NCI-H510A treated with DMSO at 0.1 percent for 48 hours (cell line): ENCODE measurements at places on chromosomes 4 and X.

DNA sequence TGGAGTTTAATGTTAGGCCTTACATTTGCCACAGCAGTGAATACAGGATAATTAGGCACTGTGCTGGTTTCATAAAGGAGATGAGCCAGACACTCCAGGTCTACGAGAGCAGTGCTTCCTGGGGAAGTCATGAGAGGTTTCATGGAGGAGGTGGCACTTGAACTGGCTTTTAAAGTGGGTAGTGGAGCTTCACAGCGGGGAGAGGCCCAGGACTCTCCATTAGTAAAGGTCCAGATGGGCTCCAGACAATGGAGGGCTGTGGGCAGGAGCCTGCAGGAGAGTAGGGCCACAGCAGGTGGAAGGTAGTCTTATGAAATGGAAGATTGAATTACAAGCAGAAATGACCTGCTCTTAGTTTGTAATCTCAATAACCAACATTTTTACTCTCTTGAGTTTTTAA, 29.0 kb downstream of the CLDN22 start:
- DNase-seq = peak; percentile 24

DNA sequence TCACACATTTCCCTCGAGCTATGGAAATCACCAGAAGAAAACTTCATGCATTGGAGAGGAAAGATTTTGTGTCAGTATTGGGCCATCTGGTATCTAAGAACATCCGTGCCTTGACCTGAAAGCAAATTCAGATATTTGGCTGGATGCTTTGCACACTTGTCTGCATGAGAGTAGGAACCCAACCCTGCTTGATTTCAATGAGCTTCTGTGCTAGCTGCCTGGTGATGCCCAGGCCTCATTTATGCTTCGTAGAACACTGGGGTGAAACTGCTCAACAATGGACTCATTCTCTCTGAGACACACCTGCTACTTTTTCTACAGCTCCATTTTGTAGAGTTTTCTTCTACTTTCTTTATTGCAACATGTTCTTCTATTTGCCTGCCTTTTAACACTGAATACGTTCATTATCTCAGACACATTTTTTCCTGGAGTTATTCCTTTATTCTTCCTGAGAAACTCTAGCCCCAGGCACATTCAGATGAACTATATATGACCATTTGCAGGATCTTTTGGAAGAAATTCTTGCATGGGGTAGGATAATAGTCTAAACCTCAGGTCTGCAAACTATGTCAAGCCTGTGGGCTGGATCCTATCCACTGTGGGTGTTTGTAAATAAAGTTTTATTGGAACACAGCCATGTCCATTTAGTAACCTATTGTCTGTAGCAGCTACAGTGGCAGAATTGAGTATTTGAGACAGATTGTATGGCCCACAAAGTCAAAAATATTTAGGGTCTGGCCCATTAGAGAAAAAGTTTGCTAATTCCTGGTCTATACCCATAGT, 83.8 kb upstream of the CLCN4 start:
- no peak for DNase-seq

GRCh38 chrX:82734140-82734539, 774.0 kb upstream of the POU3F4 start:
- no peak for DNase-seq

DNA sequence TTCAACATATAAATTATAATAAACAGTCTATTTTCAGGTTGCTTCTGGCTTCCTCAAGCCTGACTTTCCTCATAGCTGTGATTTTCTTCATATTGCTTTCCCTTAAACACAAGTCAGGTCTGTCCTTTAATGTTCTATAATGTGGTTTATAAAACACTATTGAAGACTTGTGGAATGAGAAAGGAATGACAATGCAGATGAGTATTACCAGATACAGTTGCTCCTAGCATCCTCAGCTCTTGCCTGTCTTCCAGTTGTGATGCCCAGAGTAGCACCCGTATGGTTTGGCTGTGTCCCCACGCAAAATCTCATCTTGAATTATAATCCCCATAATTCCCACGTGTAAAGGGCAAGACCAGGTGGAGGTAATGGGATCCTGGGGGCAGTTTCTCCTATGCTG, 265.7 kb upstream of the BOD1L1 start:
- DNase-seq = no peak

- no peak for DNase-seq
Observed at GRCh38 chrX:15016051-15016450, 142.8 kb downstream of the MOSPD2 start.

DNA sequence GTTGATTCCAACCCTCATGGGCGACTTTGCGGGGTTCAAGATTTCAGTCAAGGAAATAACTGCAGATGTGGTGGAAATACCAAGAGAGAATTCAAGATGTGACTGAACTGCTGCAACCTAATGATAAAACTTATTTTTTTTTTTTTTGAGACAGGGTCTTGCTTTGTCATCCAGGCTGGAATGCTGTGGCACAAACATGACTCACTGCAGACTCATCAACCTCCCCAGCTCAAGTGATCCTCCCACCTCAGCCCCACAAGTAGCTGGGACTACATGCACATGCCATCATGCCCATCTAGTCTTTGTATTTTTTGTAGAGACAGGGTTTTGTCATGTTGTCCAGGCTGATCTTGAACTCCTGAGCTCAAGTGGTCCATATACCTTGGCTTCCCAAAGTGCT, 19.5 kb upstream of the WDFY3 start:
- DNase-seq = no peak

- no peak for DNase-seq
Observed at GRCh38 chr4:184617600-184618196, 31.5 kb downstream of the CASP3 start.

GRCh38 chrX:13428053-13428786, 108.4 kb upstream of the ATXN3L start:
- DNase-seq = no peak

GRCh38 chr4:152485726-152486276, 50.1 kb downstream of the FBXW7 start:
- peak; percentile 22 for DNase-seq

- DNase-seq = no peak
Observed at GRCh38 chr4:152289941-152290340, 246.0 kb downstream of the FBXW7 start.

DNA sequence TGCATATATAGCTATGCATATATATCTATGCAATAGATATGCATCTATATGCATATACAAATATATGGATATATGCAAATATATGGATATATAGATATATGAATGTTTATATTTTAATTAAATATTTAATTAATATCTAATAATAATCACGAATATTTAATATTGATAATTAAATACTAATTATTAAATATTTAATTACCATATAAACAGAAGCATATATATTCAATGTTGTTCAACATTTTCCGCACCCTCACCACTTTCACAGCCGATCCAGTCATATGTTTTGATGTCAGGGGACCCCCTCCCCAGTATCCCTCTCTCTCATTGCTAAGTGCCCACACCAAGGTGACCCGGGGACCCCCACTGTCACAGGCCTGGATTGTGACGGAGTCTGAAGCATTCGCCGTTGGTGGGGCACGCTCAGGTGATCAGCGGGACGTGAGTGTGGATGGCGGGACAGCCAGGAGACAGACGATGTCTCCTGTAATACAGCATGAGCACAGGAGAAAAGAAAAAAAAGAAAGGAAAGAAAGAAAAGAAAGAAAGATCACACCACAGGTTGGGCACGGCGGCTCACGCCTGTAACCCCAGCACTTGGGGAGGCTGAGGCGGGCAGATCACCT, 199.7 kb downstream of the CRLF2 start:
- no peak for DNase-seq

DNA sequence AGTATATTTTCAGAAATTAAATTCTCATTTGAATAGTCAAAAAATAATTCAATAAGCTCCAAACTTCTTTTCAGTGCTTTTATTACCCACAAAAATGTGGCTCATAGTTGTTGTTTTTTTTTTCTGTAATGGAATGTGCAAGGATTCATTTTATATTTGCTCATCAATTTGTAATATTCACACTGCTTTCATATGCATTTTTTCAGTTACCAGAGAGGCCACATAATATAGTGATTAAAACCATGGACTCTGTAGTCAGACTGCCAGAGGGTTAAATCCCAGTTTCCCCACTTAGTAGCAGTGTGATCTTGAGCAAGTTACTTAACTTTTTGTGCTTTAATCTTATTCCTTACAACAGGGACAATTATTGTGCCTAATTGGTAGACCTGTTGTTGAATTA, 64.5 kb downstream of the FAM9B start:
- DNase-seq = no peak

- no peak for DNase-seq
Observed at GRCh38 chr4:77229433-77229832, 72.4 kb downstream of the CCNG2 start.

- DNase-seq = no peak
Observed at GRCh38 chr4:112973750-112974251, 75.7 kb upstream of the ANK2 start.

DNA sequence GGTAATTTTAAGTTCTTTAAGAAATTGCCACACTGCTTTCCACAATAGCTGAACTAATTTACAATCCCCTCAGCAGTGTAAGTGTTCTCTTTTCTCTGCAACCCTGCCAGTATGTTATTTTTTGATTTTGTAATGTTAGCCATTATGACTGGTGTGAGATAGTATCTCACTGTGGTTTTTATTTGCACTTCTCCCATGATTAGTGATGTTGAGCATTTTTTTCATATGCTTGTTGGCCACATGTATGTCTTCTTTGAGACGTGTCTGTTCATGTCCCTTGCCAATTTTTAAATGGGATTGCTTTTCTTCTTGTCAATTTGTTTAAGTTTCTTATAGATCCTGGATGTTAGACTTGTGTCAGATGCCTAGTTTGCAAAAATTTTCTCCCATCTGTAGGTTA, 86.1 kb downstream of the BMP3 start:
- no peak for DNase-seq

- no peak for DNase-seq
Observed at GRCh38 chrX:130885996-130886395, 17.0 kb downstream of the ENOX2 start.

DNA sequence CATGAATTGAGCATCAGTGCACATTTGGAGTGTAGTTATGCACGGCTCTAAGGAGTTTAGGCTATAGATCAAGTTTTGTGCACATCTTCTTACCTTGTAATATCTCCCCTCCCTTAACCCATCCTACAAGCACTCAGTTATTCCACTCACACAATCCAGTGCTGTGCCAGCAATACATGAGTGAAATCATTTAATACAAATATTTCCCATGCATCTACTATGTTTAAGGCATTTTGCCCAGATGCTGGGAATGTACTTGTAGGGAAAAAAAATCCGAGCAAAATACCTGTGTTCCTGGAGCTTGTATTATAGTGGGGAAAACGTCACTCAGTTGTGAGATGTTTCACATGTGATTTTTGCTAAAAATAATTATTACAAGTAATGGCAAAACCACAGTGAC, 191.6 kb upstream of the LDB2 start:
- no peak for DNase-seq

DNA sequence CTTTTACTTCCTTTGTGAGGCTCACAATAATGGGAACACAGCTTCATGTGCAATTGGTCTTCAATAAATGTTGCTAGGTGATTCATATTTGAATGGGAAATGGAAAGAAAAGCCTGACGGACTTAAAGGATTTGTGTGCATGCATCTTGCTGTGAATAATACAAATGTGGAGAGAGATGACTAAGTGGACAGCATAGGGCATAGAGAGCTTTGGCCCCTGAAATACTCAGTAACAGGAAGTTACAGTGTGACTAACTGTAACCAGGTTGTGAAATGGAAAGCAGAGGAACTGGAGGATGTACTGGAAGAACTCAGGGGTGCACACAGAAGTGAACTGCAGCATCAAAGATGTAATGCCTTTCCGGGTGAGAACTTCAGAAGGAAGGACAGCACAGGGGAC, 206.7 kb downstream of the MGST2 start:
- no peak for DNase-seq

DNA sequence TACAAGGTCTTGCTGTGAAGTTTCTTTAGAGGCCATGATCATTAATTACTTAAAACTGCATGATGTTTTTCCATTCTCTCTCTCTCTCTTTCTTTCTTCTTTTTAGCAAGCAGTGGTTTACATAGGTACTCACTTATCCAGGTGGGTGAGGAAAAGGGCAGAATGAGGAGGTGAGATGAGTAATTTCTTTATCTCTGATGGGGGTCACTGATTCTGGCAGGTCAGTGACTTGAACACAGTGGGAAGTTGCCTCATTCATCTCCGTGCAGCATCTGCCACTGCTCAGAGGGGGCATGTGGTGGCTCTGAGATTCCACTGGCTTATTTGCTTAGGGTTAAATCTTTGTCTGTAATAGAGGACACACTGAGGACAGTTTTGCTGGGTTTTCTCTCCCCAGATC, 62.6 kb downstream of the FAM114A1 start:
- DNase-seq = no peak

DNA sequence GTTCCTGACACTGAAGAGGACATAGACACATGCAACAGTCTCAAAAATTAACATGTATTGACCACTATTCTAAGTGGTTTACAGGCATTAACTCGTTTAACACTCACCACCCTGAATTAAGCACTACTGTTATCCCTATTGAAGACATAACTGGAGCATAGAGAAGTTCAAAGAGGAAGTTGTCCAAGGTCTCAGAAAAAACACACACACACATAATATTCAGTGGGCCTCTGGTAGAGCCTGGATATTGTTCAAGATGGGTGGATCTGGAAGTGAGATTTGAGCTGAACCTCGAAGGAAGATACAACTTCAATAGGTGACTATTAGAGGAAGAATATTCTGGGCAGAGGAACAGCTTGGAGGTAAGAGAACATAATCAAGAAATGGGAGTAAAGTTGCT, 334.9 kb downstream of the HNRNPD start:
- DNase-seq = no peak

DNA sequence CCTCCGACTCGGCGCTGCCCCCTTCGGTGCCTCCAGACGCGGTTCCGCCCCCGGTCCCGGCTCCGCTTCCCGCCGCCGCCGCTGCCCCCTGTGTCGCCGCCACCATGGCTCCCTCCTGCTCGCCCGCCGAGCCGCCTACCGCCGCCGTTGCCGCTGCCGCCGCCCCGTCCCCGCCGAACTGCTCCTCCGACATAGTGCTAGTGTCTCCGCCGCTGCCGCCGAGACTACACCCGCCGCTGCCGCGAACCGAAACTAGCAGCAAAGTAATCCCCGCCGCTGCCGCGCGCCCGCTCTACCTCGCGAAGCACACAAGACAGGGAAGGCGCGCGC, 340 bp downstream of the HNRNPD start:
- DNase-seq = no peak

DNA sequence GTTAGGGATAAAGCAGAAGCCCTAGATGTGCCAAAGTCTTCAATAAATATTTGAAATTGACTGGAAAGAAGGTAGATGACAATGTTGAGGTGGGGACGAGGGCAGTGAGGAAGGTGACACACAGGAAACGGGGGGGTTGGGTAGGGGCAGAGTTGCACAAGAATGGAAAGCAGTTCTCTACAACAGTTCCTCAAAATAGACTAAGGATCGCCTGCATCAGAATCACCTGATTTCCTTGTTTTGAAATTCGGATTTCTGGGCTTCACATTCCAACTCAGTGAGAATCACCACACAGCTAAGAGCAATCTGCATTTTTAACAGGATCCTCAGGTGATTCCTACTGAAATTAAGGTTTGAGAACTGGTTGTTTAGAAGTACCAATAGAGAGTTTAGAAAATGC, 70.6 kb downstream of the ARFIP1 start:
- no peak for DNase-seq

- no peak for DNase-seq
Observed at GRCh38 chrX:107560980-107561379, 67.3 kb upstream of the PRPS1 start.

- no peak for DNase-seq
Observed at GRCh38 chr4:138030375-138030774, 211.8 kb downstream of the SLC7A11 start.
